ENCODE measurements at places on chromosomes 3 and 15.
A peak's percentile ranks its signal among the peaks of the same experiment; 100 is the strongest.

DNA sequence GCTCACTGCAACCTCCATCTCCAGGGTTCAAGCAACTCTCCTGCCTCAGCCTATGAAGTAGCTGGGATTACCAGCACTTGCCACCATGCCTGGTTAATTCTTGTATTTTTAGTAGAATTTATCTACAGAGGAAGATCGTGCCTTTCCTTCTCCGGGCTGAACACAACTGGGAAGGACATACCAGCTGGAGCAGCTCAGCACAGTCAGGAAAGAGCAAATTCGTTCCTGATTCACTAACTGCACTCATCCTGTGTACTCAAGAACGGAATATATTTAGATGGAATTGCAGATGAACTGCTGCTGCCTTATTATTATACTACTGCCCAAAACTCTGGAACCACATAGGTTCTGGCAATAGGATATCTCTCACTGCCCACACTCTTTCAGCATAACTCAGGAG lies 27.1 kb upstream of the P4HTM start:
- no peak for DNase-seq

DNA sequence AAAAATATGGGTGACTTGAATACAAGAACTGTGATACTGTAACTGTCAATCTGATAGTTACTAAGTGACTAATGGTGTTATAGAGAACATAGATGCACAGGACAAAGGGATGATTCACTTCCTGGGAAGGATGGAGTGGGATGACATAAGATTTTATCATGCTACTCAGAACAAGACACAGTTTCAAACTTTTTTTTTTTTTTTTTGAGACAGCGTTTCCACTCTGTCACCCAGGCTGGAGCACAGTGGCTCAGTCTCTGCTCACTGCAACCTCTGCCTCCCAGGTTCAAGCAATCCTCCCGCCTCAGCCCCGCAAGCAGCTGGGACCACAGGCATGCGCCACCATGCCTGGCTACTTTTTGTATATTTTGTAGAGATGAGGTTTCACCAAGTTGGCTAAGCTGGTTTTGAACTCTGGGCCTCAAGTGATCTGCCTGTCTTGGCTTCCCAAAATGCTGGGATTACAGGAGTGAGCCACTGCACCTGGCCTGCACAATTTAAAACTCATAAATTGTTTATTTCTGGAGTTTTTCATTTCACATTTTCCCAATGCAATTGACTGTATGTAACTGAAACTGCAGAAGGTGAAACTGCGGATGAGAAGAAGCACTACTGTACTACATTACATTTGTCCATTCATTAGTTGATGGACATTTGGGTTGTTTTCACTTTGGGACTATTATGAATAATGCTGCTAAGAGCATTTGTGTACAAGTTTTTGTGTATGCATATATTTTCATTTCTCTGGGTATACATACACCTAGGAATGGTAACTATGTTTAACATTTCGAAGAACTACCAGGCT lies 40.6 kb downstream of the ADIPOQ start:
- peak; percentile 80 for DNase-seq

GRCh38 chr15:34759347-34759746 lies 4.5 kb upstream of the GJD2 start:
- no peak for DNase-seq

DNA sequence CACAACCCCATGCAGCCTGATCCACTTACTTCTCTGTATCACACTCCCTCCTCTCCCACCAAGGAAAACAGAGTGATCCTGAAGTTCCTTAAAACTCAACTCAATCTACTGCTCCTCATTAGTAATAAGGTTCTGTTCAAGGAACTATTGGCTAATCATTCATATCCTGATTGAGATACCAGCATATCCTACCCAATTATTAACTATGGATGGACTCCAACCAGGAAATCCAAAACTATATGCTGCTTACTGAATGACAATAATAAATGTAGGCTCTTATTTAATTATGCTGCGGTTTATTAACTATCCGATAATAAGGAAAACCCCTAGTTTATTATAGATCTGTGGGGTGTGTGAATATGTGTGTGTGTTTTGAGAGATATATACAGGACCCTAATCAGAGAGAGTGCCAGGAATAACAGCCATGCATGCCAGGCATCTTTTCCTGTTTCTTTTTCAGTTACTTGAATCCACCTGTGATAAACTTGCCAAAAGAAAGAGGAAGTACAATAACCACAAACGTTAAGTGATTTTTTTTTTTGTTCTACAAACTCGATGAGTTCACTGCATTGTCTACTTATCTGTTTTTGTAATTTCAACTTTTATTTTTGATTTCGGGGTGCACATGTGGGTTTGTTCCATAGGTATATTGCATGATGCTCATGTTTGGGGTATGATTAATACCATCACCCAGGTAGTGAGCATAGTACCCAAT lies 1031.7 kb upstream of the CFAP20DC start:
- no peak for DNase-seq

GRCh38 chr3:50123394-50124051 lies 31.6 kb upstream of the SEMA3F start:
- no peak for DNase-seq

GRCh38 chr15:77168616-77169015 lies 97.7 kb upstream of the TSPAN3 start:
- DNase-seq = no peak

DNA sequence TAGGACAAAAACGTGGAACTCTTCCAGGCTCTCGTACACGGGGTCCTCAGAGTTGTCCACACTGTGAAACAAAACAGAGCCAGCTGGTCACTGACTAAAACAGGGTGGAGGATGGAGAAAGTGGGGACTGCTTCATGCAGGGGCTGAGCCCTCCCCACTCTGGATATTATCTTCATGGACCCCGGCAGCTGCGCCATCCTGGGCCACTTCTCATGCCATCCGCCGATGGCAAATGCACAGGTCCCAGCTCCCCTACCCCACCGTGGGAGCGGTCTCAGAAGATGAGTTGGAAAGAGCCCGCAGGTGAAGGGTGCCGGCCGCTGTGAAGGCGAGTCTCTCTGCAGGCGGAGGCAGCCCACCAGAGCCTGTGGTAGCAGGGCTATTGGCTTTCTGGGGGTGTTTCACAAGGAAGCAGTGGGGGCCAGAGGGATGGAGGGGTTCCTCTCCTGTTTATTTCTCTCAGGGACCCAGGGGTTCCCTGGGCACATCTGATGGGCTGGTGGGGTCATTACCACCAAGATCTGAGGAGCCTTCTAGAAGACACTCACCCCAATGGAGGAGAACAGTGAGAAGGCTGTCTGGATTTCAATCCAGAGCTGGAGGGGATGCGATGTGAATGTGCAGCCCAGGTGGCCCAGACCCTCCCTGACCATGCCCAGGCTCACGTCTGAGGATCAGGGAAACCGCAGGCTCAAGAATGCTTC lies 177.3 kb downstream of the KLF13 start:
- no peak for DNase-seq

GRCh38 chr3:32414522-32415202 lies 23.0 kb downstream of the CMTM7 start:
- DNase-seq = no peak

- DNase-seq = no peak
These were observed 14.1 kb downstream of the PTPN23 start for GRCh38 chr3:47394881-47395280.

Measured in RWPE1 (cell line).